ENCODE measurements at places on chromosomes 7 and 10.

GRCh38 chr10:71158902-71159301 is 53.5 kb upstream of the UNC5B start:
- no peak for DNase-seq

GRCh38 chr10:100103581-100103980 is 21.9 kb upstream of the CPN1 start:
- no peak for DNase-seq

DNA sequence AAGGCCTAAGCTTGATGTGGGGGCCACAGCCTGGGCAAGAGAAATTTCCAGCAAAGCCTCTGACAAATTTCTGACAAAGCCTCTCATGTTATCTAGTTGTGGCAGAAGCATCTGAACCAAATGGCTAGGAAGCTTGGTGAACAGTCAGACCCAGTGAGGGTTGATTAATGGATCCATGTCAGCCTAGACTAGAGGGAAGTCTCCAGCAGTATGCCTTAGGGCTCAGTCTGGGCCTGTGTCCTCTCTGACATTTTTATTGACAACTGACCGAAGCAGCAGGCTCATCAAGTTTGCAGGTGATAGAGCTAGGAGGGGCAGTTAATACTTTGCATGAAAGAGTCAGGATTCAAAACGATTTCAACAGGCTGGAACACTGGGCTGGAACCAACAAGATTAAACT is 25.3 kb downstream of the HIF1AN start:
- no peak for DNase-seq

DNA sequence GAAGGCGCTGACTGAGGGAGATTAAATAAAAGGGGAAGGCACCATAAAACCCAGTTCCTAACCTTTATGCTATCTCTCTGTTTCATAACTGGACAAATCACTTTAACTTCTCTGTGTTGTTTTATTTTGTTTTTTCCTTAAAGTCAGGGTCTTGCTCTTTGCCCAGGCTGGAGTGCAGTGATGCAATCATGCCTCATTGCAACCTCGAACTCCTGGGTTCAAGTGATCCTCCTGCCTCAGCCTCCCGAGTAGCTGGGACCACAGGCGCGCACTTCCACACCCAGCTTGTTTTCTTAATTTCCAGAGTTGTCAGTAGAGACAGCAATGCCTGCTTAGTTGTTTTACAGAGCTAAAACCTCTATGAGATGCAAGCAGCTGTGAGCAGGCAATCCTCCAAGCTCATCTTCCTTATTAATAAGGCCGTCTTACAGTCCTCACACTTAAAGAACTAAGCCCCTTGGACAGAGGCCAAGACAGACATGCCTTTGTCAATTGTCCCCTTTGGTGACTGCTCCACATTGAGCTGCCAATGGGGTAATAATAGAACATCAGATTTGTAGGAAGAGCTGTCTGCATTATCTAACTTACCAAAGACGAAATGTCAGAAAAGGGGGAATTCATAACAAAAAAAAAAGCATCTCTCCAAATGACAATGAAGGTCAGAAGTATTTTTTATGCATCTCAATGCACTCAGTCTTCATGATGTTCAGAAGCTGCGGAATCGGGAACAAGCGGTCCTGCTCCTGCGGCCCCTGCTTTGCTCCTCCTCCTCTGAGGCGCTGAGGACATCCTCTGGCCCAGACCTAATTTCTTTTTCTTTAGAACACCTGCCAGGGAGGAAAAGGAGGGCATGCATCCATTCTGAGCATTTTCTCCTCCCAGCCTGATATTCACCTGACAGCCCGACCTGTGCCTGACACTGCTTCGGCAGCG is 62.7 kb upstream of the RNF32 start:
- DNase-seq, result no peak

- no peak for DNase-seq
These were observed 43.7 kb downstream of the MKLN1 start for GRCh38 chr7:131371411-131371810.

DNA sequence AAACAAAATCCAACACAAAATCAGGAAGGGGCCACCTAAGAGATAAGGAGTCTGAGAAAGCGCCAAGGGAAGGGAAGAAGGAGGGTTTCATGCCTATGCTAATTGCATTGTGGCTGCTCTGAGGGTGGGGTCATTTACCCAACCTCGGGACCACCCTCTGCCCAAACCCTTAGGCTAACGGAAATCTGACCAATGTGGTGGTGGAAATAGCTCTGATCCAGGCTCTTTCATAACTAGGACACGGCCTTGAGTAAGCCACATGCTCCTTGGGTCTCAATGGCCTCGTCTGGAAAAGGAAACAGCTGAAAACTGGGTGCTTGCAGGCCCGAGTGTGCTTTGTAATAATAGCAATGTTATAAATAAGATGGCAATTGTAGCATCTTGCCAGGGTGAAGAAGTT is 14.9 kb upstream of the SRGN start:
- DNase-seq, result no peak

DNA sequence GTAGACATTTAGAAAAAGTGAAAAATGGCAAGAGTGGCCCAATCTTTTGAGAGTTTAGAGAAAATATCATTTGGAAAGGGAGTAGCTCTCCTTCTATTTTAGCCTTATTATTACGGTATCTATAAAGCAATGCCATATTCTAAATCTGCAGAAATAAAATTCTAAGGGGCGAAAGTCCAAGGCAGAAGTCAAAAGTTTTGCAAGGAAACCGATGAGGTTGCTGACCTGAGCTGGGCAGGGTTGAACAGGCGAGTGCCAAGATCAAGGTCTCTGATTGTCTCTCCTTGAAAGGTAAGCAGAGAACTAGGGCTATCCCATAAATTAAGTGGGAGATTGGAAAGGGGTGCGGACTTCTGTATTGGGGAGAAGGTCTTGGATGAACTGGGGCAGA is 11.7 kb downstream of the TRIM56 start:
- DNase-seq, result no peak

DNA sequence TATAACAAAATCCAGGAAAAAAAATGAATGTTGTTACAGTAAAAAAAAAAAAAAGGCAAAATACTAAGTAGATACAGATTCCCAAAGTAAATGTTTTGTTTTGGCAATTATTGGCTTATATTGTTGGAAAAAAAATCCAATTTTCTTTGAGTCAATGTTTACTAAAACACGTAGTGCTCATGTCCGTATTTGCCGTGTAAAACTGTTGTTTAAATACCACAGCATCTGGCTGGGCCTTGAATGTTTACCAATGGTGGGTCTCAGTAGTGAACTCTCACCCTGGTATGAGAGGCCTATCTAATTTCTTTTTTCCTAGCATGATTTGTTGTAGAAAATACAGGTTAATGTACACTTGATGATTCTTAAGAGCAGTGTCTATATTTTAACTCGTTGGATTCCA is 41.4 kb upstream of the SLC26A5 start:
- DNase-seq, result no peak

DNA sequence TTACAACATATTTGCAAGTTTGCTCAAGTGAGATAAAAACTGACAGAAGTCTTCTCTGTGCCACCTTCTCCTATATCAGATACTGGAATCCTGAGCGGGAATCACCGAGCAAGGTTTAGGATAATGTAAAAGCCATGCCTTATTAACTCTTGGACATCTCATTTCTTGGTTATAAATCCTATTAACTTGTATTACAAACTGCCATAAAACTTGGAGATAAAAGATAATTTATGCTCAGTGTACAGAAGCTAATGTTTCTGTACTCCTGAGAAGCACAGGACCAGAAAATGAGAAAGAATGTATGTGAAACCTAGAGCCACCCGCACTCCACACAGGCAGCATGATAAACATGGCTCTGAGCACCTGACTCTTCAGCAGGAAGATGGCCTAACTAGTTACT is 181.2 kb upstream of the NOBOX start:
- no peak for DNase-seq

GRCh38 chr7:157568106-157568769 is 231.4 kb downstream of the DNAJB6 start:
- no peak for DNase-seq
